ENCODE measurements at places on chromosomes 11 and 22.

DNA sequence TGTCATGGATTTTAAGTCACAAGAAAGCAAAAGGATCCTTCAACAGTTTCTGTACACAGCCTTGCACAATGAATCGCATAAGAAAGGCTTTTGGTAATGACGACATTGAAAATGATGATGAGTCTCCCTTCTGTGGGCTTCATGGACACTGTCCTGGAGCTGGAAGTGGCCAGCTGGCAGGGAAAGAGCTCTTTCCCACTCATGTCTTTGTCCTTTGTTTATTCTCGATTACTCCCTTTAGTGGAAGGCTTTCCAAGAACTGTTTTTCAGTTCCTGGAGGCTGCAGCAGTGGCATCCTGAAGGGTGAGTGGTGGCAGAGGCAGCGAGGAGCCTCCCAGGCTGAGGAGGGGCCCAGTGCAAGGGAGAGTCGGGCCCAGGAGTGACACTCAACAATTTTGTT, 505.2 kb downstream of the NTM start:
- no peak for DNase-seq

GRCh38 chr11:115580927-115581680, 76.9 kb upstream of the CADM1 start:
- DNase-seq: no peak

GRCh38 chr11:27241311-27242122, 121.5 kb downstream of the CCDC34 start:
- no peak for DNase-seq

DNA sequence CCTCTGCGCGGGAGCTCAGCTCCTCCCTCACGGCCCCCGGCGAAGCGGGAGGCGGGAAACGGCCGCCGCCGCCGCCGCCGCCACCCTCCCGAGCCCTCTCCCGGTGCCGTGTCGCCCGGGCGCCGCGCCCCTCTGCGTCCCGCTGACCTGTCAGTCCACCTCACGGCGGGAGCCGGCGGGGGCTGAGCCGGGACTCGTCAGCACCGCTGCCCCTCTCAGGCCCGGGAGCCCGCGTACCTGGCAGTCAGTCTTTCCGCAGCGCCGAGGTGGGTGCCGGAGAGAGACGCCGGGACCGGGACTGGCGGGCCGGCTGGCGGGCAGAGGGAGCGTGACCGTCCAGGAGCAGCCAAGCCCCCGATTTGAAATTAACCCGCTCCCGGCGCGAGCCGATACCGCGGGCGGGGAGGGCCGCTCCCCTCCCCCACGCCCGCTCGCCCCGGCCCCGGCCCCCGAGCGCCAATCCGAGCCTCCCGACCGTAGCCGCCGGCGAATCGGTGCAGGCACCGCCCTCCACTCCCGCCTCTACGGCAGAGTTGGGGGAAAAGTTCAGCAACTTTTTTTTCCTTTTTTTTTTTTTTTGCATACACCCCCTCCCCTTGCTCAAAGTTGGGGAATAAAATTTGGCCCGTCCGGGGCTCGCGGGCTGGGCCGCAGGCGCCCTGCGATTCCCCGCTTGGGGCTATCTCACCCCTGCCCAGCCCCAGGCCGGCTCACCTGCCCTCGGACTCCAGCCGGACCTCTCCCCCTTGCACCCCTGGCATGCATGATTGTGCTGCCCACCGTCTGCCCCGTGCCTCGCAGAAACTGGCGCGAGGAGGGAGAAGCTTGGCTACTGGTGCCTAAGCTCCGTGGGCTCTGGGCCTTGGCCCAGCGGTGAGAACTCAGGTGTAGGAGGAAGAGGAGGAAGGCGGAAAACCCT, 774 bp upstream of the E2F8 start:
- no peak for DNase-seq
